ENCODE measurements at places on chromosomes 2 and 18.

GRCh38 chr2:186950694-186951093 lies 101.7 kb upstream of the ZSWIM2 start:
- DNase-seq: no peak

DNA sequence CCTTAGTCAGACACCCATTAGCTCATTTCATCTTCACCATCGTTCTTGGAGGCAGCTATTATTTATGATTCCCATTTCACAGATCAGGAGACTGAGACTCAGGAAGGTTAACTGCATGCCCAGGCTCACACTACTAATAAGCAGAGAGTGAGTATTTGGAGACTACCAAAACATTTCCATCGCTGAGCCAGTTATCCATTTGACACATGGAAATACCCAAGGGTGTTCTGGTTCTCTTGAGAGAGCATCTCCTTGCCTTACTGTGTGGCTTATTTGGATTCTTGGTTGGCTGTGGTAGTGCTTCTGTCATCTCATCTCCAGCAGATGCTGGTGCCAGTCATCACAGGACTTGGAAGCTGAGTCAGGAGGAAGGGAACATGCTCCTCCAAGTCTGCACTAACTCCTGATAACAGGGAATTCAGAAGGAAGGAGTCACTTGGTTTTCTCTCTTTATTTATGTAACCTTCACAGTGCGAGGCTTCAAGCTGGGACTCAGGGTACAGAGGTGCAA lies 55.2 kb downstream of the RASGRP3 start:
- DNase-seq: no peak

GRCh38 chr2:130823171-130823885 lies 13.4 kb upstream of the ARHGEF4 start:
- no peak for DNase-seq

DNA sequence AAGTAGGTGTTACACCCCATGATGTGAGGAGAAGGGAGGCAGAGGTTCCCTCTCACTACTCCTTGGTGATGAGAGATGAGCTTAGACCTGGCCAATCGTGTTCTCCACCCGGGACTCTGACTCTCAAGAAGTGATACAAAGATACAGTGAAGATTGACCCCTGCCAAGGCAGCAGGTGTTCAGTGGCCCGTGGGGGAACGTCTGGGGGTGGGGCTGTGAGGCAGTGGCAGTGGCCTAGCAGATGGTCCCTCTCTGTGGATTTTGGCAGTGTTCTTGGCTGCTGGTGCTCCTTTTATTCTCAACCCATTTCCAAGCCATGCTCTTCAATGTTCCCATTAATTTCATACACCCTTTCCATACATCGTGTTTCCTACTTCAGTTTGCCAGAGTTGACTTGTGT lies 120.4 kb upstream of the NEDD4L start:
- no peak for DNase-seq

DNA sequence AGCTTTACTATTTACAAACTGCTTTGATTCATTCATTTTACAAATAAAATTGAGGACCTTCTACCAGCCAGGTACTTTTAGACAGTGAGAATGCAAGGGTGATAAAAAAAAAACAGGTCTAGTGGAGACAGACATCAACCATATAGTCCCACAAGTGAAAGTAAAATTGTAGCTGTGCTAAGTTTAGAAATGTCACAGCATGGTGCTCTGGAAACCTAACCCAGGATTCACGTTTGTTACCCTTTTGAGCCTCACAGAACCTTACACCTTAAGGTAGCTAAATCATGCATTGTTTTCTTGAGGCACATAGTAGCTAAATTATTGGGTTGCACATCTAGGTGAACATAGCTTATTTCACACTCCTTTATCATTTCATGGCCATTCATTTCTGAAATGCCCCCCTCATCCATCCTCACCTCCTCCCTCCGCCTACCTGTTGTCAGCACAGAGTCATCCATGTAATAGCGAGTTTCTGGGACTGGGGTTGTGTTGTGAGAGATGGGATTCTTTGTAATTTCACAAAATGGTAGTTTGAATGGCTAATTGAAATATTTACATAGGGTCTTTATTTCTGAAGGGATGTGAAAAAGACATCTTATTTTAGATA lies 7.1 kb downstream of the MTA3 start:
- no peak for DNase-seq

- no peak for DNase-seq
Observed at GRCh38 chr2:127104881-127105655, 1.9 kb downstream of the BIN1 start.

- no peak for DNase-seq
Observed at GRCh38 chr2:45312275-45312674, 298.8 kb downstream of the SRBD1 start.

- DNase-seq: no peak
Observed at GRCh38 chr2:231413456-231413855, 17.9 kb downstream of the B3GNT7 start.

DNA sequence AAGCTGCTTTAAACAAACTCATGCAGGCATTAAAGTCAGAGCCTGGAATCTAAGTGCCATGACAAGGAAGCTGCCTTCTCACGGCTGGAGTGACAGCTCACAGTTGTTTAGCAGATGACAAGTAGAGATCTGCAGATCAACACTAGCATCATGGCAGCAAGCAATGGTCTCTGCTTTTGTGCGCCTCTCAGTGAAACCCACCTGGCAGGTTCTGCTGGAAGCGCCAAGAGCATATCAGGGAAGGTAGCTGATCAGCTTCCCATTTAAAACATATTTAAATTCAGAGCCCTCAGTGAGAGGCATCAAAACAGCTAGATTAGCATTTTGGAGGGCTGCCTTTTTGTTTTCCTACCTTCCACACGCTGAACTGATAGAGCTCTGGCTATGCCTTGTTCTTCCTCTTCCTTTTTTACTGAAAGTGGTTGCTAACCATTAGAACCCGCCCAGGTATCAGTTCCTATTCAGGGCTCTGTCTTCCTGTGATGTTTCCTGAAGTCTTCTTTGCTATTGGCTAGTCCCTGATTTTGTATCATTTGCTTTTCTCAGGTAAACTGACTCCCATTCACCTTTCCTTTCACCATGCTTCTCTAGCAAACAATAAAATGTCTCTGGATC lies 70.8 kb downstream of the TMEM200C start:
- DNase-seq: no peak

GRCh38 chr2:72082021-72082601 lies 65.6 kb downstream of the CYP26B1 start:
- DNase-seq: no peak

DNA sequence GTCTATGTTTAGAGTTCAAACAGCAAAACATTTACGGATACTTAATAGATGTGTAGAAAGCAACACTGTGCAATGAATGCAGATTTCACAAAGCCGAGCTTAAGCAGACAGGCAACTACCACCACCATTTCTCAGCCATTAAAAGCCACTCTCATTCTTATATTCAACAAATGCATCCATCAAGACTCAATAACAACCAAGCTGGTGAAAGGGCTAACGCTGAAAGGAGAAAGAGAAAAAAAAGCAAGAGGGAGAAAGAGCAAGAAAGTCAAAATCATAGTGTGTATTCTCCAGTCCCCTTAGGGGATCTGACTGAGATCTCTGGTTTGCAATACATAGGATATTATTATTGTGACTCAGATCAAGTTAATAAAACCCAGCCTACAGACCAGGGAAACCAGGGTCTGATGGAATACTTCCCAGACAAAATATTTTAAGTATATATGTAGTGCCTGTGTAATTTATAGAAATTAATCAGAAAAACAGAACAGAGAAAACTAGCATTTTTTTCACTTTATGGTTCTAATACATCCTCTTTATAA lies 14.1 kb downstream of the SATB2 start:
- DNase-seq: no peak

DNA sequence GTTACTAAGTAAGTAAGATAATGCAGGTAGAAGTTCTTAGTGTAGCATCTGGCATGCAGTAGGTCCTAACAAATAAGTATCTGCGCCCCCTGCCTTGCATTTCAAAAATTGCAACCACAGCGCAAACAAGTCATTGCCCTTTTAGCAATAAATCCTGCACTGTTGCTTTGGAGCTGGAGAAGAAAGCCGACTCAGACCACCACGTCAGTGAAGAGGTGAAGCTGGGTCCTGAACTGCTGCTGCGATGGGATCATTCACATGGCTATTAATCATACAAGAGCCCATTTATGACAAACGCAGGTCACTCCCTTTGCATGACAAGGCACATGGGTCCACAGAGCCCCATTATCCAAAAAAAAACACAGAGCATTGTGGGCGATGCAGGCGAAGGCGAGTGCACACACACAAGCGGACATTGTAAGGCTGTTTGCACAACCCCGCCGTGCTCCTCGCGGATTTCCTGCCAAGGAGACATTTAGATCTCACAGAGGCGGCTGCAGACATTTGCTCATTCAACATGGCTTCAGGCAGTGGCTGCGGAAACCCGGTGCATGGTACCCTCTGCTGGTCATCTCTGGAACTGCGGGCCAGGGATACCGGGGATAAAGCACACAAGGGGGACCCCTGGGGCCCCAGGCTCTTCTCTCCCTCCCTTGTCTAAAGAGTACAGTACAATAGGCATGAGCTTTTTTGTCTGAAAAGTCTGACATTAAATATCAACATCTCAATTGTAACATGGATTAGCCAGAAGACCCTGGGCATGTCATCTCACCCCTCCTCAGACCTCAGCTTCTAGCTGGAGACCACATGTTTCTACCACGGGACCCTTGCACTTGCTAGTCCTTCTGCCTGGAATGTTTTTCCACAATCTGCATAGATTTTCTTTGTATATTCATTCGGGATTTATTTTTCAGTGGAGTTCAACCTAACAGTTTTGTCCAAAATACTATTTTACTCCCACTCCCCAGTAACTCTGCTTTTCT lies 56.7 kb downstream of the CYRIA start:
- DNase-seq: no peak

- no peak for DNase-seq
Observed at GRCh38 chr2:114754907-114755563, 312.6 kb downstream of the DPP10 start.

- DNase-seq: no peak
Observed at GRCh38 chr2:68824831-68825230, 46.4 kb downstream of the BMP10 start.

GRCh38 chr2:111653913-111654312 lies 230.1 kb downstream of the ANAPC1 start:
- DNase-seq: no peak

GRCh38 chr18:79988071-79988450 lies 302 bp downstream of the TXNL4A start:
- no peak for DNase-seq

- no peak for DNase-seq
Observed at GRCh38 chr2:205650450-205650849, 31.9 kb upstream of the NRP2 start.

- DNase-seq: no peak
Observed at GRCh38 chr18:23131693-23132319, 3.5 kb upstream of the CABLES1 start.
